GM12878 (cell line): ENCODE measurements at places on chromosomes 4 and X. TPM values are rescaled to one million over a fixed set of nuclear protein-coding genes. Genes with fewer than 3 reads are reported as not detected.

CNKSR2 gene
- polyA plus RNA-seq: 0.14 TPM in 1 of 2 replicates, not detected in the other

TMEM129 gene
- 17.3 and 17.5 TPM in 2 replicates for polyA plus RNA-seq

SUPT20HL1 gene
- not detected in 2 replicates for polyA plus RNA-seq

SMIM31 gene
- polyA plus RNA-seq: not detected in 2 replicates

ALAS2 gene
- not detected in 2 replicates for polyA plus RNA-seq

EMCN gene
- polyA plus RNA-seq: not detected in 2 replicates

PTTG2 gene
- 0.44 TPM in 1 of 2 replicates, not detected in the other for polyA plus RNA-seq

DIPK2B gene
- not detected in 2 replicates for polyA plus RNA-seq

BANK1 gene
- polyA plus RNA-seq: 0.44 and 0.50 TPM in 2 replicates

LAS1L gene
- 93.6 and 95.4 TPM in 2 replicates for polyA plus RNA-seq

C4orf54 gene
- not detected in 2 replicates for polyA plus RNA-seq

ATOH1 gene
- not detected in 2 replicates for polyA plus RNA-seq

H2BW2 gene
- not detected in 2 replicates for polyA plus RNA-seq
